ENCODE measurements at places on chromosomes 13 and 19. TPM values are rescaled to one million over a fixed set of nuclear protein-coding genes. Genes with fewer than 3 reads are reported as not detected.

The ZNF846 gene
- total RNA-seq: 3.7 TPM

- no peaks in the 10 kb centered on the region for H3K4me1 ChIP-seq
- H3K27me3 ChIP-seq: no peaks in the 10 kb centered on the region
- peaks cover 41% of the 10 kb centered on the region for H3K36me3 ChIP-seq
- no peak for DNase-seq
- H3K27ac ChIP-seq: no peak overlapping the region
Observed at GRCh38 chr19:36719687-36720556, 32.5 kb downstream of the ZNF567 start.

DNA sequence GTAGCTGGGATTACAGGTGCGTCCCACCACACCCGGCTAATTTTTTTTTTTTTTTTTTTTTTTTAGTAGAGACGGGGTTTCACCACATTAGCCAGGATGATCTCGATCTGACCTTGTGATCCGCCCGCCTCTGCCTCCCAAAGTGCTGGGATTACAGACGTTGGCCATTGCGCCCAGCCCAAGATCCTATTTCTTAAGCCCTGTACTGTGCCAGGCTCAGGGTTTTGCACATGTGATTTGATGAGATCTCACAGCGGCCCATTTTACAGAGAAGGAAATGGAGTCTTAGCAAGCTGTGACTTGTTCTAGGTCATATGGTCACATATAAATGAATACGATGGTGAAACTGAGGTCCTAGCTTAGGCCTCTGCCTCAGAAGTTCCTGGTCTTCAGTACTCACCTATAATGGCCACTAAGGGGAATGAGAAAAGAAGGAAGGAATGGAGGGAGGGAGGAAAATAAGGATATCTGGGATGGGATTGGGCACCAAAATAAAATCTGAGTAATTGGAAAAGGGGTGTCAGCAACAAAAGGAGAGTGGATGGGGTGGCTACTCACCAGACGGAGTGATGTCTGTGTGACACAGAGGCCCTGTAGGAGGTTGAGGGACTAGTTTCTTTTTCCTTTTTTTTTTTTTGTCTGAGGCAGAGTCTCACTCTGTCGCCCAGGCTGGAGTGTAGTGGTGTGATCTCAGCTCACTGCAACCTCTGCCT, 1.3 kb downstream of the OSCAR start:
- no peak overlapping the region for H3K4me3 ChIP-seq
- no peak overlapping the region for H3K27ac ChIP-seq
- peaks cover 16% of the 10 kb centered on the region for H3K27me3 ChIP-seq
- peaks cover 27% of the 10 kb centered on the region for H3K4me1 ChIP-seq
- no peaks in the 10 kb centered on the region for H3K36me3 ChIP-seq

DNA sequence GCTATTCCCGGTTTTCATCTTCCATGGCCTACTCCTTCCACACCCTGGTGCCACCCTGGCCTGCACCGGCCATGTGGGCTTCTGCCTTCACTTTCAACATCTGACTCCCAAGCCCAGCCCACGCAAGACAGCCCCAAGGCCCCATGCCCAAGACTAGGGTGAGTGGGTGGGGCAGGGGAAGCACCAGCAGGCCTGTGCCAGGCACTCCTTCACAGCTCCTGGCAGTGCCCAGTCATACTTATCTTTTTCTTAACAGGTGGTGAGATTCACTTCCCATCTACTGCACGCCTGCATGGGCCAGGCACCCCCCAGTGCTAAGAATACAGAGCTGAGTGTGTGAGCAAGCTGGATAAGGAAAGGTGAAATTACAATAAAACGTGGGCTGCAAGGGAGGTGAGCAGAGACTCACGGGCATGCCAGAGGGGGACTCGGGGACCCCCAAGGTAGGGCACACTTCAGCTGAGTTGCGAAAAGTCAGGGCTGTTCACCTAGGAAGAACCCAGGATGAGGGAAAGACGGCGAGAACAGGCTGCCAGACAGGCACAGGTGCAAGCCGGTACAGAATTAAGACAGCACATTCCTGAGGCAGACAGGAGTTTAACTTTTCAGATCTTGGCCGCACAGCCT, 55.7 kb downstream of the COL4A1 start:
- no peaks in the 10 kb centered on the region for H3K36me3 ChIP-seq
- peaks cover 3% of the 10 kb centered on the region for H3K27me3 ChIP-seq
- no peaks in the 10 kb centered on the region for H3K4me1 ChIP-seq
